Endodermal cell (in vitro differentiated cells): ENCODE measurements at places on chromosomes 6 and 20. TPM values are rescaled to one million over a fixed set of nuclear protein-coding genes. Genes with fewer than 3 reads are reported as not detected.

ELOVL4 gene
- 4.7 to 9.7 TPM (median 8.8 TPM) in 3 replicates for total RNA-seq

CTAGE9 gene
- total RNA-seq, result not detected in 3 replicates

ME1 gene
- total RNA-seq, result 10.9 to 15.4 TPM (median 14.3 TPM) in 3 replicates

DNA sequence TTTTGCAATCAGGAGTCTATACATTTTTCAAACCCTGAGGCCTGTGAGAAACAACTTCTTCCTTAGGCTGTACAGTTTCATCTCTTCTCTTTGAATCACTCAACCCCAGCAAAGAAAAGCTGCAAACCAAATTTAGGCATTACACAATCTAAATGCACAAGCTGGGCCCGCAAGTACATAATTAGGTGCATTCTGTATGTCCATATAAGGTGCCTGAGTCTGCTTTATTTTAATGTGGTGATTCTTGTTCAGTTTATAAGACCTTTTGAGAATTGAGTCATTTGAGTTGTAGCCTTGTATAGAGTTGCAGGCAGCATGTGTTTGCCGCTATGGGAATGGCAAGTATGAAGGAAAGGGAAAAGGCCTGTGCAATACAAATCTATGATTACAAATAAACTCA lies 709.6 kb upstream of the MARCKS start:
- DNase-seq, result no peak

DNA sequence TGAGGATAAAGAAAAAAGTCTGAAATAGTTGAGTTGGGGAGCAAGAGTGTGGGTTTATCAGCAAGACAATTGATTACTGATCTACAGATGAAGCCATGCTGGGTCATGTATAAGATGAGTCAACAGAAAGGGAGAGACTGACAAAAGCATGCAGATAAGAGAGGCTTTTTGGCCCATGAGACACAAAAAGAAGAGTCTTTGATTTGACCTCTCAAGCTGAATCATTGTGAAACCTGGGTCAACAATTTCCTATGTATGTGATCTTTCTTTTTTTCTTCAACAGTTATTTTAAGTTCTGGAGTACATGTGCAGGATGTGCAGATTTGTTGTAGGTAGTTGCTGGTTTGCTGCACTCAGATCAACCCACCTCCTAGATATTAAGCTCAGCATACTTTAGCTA lies 15.9 kb downstream of the RIMS1 start:
- no peak for DNase-seq

DNA sequence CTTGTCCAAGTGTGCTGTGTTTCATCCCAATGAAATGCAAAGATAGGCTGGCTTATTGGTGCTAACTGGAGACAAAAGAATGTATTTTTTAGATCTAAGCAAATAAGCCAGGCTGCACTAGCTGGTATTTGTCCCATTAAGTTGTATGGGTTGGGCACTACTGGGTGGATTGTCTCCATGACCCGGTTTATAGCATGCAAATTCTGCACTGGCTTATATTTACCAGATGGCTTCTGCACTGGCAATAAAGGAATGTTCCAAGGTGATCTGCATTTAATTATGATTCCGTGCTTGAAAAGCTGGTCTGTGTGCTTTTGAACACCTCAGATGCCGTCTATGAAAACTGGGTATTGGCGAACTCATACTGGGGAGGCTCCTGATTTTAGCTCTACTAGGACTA lies 61.4 kb upstream of the MOCS1 start:
- DNase-seq, result no peak

- peak; percentile 94 for DNase-seq
Measured at GRCh38 chr6:16286151-16286522, 47.8 kb downstream of the GMPR start.

DNA sequence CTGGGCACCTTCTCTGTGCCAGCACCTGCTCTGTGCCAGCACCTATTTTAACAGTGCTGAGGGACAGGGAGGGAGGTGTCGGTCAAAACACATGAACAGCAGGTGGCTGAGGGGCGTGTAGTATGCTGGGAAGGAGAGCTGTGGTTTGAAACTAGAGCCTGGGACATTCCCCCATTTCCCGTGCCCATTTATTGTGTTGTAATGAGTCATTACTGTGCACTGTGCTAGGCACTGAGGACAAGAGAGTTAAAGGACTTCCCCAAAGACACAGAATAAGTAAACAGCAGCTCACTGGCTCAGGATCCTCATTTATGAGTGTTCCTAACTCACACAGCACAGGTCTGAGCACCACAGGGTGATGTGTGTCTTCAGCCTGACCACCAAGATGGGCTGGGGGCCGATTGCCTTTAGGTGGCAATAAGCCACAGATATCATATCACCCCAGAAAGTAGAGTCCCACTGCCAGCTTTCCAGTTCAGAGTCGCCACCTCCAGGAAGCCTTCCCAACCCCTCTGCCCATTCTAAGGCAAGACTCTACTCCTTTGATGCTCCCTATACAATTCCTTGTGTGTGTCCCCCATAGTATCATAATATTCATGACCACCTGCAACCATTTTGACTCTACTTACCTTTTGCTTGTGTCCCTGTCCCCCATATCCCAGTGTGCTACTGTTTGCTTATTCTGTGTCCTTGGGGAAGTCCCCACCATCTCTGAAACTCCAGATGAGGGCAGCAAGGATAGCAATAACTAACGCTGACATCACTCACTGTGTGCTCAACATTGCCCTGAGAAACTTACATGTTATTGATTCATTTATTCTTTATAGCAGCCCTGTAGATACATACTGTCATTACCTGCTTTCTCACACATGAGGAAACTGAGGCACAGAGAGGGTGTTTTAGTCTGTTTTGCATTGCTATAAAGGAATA lies 87.3 kb downstream of the TOX2 start:
- DNase-seq, result no peak

GRCh38 chr20:19876828-19877460 lies 118.9 kb downstream of the RIN2 start:
- DNase-seq, result no peak

DNA sequence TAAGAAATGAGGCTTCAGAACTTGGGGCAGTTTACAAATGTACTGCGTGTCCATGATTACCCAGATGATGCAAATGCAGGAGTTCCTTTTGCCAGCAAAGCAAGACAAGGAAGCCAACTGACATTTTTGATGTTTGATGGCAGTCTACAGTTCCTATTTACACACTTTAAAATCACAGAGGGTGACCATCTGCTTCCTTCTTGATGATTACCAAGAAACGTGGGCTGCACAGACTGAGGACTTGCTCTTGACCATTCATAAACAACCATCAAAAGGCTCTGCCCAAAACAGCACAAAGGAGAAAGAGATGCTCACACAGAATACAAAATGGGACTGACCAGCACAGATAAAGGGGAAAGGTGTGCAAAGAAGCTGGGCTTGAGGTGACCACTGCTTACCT lies 79.8 kb upstream of the TRAF3IP2 start:
- no peak for DNase-seq

- DNase-seq, result no peak
Measured at GRCh38 chr6:9623985-9624384, 790.9 kb downstream of the TFAP2A start.

DNA sequence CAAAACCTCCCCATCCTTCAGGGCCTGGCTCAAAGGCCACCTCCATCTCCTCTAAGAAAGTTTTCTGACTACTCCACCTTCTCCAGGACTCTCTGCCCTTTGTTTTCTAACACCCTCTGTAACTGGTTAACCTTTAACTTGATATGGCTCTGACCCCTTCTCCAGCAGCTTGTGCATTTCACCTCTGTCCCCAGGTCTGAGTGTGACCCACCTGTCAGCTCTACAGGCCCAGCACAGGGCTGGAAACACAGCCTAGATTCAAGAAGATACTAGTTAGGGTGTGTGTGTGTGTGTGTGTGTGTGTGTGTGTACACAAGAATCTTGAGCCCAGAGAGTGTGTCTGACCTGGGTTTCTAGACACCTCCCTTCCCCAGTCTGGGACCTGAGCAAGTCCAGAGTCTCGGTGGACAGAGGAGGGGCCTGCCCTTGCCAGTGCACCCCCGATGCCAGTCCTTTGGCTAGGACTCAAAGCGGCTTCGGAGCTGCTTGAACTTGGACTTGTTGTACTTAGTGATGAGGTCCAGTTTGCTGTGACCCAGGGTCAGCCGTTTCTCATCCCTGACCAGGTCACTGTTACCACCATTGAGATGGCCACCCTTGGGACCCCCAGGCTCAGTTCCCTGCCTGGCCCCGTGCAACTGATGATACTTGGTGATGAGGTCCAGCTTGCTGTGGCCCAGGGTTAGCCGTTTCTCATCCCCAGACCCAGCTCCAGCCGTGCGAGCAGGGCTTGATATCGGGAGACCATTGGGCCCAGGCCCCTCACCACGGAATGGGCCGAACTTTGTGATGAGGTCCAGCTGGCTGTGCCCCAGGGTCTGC lies 1.7 kb upstream of the EIF6 start:
- DNase-seq, result no peak
